ENCODE measurements at places on chromosomes 16 and 17. TPM values are rescaled to one million over a fixed set of nuclear protein-coding genes. Genes with fewer than 3 reads are reported as not detected.

Gene SLC13A5
- polyA plus RNA-seq, result 0.10 TPM

Gene CDT1
- polyA plus RNA-seq, result 6.7 TPM

Gene TEX19
- not detected for polyA plus RNA-seq

Gene TMC6
- 27.7 TPM for polyA plus RNA-seq

Gene CDH3
- 0.67 TPM for polyA plus RNA-seq

Gene AGRP
- not detected for polyA plus RNA-seq

Gene TBC1D3I
- polyA plus RNA-seq, result not detected

Gene PSMC5
- 98.2 TPM for polyA plus RNA-seq

Gene P3H4
- 27.6 TPM for polyA plus RNA-seq

Gene NOXO1
- polyA plus RNA-seq, result 0.55 TPM

Gene NTN1
- 8.8 TPM for polyA plus RNA-seq

DNA sequence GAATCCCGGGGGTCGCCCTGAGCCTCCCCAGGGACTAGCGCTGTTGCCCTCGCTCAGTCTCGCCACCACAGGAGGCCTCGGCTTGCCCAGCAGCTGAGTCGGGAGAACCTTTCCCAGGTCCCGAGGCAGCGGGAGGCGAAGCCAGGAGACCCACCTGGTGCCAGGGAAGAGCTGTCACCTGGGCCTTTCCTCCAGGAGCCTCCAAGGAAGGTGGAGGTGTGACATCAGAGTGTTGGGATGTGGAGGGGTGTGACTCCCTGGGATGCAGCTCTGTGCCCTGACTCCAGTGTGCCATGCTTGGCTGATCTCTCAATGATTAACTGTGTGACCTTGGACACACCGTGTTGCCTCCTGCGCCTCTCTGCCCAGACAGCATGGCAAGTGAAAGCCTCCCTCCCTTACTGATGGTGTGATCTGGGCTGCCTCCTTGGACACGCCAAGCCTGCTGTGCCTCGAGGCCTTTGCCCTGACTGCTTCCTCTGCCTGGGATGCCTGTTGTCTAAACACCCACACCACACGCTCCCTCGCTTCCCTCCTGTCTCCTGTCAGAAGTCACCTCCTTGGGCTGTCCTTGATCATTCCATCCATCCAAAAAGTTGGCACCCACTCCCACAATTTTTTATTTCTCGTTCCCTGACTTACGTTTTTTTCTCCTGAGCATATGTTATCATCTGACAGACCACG, 88.0 kb downstream of the CMIP start:
- no peak for DNase-seq

GRCh38 chr16:3474136-3474779, 21.0 kb downstream of the C16orf90 start:
- no peak for DNase-seq

- peak; percentile 32 for DNase-seq
Measured at GRCh38 chr16:16071631-16072244, 122.3 kb downstream of the ABCC1 start.

- no peak for DNase-seq
Measured at GRCh38 chr16:25692351-25692741, 587 bp downstream of the HS3ST4 start.

GRCh38 chr17:29749045-29749825, 126.5 kb upstream of the CORO6 start:
- DNase-seq, result no peak

GRCh38 chr16:55250701-55251100, 73.3 kb upstream of the IRX6 start:
- DNase-seq, result peak; percentile 20

- no peak for DNase-seq
Measured at GRCh38 chr17:30382345-30382744, 3.6 kb downstream of the CPD start.

DNA sequence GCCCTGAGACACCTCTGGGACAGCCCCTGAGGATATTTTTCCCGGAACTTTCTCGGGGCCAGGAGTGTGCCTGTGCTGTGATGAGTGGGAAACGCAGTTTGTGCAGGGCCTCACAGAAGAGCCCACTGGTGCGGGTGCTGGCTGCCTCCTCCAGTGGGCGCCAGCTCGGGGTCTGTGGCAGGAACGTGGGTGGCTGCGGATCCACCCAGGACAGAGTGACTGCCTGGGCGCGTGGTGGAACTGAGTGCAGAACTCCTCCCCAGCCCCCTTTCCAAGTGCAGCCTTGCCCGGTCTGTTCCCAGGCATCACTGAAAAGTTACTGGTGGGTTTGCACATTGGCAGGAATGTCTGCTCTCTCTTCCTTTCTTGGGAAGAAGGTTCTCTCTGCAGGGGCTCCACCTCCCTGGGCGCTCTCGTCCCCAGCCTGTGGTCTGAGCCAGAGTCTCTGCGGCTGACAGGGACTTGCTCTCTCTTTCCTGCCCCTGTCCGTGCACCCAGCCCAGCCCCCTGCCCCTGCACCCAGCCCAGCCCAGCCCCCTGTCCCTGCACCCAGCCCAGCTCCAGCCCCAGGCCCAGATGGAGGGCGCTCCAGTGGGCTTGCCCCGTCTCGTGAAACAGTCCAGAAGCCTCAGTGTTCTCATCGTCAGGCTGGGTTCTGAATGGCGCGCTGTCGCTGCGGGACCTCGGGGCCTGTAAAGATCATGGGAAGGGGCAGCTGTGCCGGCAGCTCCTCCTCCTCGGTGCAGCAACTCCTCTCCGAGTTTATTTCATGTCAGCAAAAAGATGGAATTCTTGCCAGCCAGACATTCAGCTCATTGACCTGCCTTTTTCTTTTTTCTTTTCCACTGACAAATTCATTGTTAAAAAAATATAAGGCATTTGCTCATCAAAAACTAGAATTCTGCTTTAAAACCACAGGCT, 117.5 kb downstream of the BANP start:
- DNase-seq, result no peak

- DNase-seq, result peak; percentile 73
Measured at GRCh38 chr17:333626-334396, 18.8 kb downstream of the RPH3AL start.

DNA sequence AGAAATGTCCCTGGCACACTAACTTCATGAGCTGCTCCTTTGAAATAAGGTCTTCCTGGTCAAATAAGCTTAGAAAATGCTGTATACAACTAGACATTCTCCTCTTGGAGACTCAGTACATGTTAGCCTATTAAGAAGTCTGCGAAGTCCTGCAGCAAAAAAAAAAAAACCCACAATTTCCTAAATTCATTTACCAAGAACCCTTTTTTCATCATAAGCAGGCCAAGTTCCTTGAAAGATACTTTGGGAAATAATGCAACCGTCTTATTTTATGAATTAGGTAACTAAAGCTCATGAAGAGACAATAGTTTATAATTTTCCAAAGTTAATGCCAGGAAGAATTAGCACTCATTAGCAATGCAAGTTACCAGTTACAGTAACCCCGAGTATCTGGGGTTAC, 49.0 kb upstream of the HAS3 start:
- DNase-seq, result no peak
